Activated gamma-delta T cell treated with Interleukin-2 at 50 U/mL for 16 hours (primary cell): ENCODE measurements at places on chromosomes 2 and 18.
A peak's percentile ranks its signal among the peaks of the same experiment; 100 is the strongest.

DNA sequence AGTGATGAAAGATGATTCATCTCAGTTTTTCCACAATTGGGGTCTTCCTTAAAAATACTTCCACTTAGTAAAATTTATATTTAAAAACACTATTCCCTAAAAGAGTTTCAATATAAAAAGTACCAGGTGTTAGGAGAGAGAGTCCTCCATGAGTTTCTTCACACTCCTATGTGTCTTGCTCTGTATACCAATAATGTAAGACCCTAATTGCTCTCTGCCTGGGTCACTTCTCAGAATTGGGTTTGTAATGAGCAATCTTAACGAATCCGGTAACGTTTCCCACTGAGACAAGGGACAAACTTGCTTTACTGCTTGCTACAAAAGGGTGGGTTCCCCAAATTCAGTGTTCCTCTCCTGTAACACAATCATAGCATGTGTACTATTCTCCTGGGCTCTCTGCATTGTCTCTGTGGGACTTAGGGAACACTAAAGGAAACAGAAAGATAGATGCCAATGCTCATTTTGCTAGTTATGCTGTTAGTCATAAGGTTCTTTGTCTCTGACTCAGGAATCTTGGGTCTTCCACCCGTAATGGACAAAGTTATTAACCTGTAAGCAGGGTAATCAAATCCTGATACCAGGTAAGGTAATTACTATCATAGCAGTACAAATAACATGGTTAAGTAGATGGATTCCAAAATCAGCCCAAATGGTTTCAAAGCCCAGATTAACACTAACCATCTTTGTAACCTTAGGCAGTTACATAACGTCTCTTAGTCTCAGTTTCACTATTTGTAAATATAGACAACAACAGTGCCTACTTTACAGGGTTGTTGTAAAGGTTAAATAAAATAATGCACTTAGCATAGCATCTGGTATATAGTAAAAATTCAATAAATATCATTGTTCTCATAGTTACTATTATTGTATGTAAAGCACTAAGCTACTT is 46.3 kb downstream of the ITSN2 start:
- DNase-seq, result no peak

- DNase-seq, result no peak
These were observed 210.3 kb upstream of the SMAD2 start for GRCh38 chr18:48140731-48141130.

GRCh38 chr2:11692966-11693521 is 23.0 kb upstream of the NTSR2 start:
- peak; percentile 61 for DNase-seq

DNA sequence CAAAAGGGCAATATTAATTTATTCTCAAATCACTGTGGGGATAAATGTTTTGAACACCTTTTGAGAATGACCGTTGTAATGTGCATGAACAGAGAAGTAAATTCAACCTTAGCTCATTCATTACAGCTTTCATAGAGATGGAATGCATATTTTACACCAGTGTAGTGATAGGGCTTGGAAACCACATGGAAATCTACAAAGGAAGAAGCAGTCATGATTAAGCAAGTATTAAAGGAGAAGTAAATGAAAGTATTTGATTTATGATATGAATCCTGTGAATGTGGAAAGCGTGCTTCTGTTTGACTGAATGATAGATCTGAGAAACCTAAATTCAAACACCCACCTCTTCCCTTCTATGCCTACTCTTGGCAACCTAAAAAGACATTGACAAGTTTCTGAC is 64.7 kb downstream of the CDH7 start:
- DNase-seq, result no peak

GRCh38 chr2:133942398-133942797 is 311.5 kb upstream of the MGAT5 start:
- DNase-seq, result no peak

DNA sequence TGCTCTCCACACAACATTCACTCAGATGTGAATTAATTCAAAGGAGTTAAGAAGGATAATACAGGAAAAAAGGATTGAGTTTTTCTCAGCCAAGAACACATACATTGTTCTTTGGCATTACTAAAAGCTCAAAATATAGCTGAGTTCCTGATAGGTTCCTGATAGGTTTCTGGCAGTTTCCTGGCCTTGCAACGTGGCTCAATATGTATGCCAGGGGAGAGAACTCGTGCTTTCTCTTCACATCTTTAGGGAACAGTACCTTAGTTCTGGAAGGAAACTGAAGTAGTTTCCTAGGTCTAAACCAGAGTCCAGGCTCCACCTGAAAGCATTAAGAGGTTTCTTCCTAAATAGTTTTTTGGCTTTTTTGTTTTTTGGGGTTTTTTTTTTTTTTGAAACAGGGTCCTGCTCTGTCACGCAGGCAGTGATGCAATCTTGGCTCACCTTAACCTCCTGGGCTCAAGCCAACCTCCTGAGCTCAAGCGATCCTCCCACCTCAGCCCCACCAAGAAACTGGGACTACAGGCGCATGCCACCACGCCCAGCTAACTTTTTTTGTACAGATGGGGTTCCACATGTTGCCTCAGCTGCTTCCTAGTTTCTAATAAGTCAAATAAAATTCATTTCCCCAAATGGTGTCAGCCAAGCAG is 42.8 kb downstream of the ESCO1 start:
- no peak for DNase-seq
